ENCODE measurements at places on chromosomes 5 and 9. TPM values are rescaled to one million over a fixed set of nuclear protein-coding genes. Genes with fewer than 3 reads are reported as not detected.

DNA sequence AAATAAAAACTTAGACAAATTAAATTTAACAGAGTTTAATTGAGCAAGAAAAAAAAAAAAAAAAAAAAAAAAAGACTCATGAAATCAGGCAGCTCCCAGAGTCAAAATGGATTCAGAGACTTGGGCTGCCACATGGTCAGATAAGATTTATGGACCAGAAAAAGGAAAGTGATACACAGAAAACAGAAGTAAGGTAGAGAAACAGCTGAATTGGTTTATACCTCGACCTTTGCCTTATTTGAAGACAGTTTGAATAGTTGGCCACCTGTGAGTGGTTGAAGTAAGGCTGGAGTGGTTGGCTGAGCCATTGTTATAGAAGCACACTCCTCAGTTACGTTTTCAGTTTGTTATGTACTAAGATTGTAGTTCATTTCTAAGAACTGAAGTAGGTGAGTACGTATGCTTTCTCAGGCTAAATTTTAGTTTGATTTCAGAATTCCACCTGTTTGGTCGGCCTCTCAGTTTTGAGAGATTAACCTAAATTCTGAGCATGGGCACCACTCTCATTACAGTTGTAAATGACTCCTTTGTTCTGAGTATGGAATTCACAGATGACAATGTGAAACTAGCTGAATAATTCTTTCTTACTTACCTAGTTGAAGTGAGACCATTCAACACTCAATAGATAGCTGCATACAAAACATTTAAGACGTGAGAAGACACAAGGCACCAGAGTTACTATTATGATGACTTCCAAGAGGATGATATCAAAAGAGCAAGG lies 149.0 kb downstream of the AOPEP start:
- DNase-seq = no peak

Gene SSBP2
- 3.8 TPM for total RNA-seq

- no peak for DNase-seq
These were observed 88.7 kb downstream of the EMB start for GRCh38 chr5:50352382-50352781.

Gene RASGRF2
- total RNA-seq = 0.58 TPM

GRCh38 chr9:69215774-69216485 lies 41.9 kb downstream of the TJP2 start:
- DNase-seq = no peak

Gene FRMPD1
- 0.88 TPM for total RNA-seq

Gene SEMA5A
- total RNA-seq = 5.7 TPM

Gene VCAN
- 2.3 TPM for total RNA-seq

DNA sequence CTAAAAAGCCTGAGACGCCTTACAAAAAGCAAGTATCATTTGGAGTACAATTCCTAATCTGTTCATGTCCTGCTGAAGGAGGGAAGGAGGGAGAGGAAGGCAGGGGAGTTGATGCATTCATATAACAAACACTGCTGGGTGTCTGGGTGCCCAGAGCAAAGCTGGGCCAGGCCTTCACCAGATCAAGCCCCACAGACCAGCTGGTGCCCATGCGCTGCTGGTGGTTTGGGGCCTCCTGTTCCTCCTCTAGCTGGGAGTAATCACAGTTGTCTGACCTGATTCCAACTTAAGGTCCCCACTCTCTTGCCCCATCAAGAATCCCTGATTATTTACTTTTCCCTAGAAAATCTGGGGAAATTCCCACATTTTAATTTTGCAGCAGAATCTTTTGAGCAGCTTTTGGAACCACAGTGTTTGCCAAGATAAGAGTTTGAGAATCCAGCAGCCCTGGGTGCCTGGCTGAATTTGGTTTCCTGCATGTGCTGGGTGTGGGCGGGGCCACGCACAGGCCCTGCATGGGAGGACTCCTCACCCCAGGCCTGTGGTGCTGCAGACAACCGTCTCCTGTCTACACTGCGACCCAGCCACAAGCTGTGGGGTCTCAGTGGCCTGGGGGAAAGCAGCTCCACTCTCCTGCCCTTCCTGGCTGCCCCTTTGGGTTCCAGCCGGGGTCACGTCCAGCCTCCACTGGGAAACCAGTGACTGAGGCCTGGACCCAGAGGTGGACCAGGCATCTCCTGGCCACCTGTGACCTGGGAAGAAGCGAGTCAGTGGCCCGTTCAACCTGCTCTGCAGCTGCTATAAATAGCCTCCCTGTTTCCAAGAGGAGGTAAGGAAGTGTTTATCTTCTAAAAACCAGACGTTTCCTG lies 47.5 kb downstream of the NEURL1B start:
- no peak for DNase-seq

DNA sequence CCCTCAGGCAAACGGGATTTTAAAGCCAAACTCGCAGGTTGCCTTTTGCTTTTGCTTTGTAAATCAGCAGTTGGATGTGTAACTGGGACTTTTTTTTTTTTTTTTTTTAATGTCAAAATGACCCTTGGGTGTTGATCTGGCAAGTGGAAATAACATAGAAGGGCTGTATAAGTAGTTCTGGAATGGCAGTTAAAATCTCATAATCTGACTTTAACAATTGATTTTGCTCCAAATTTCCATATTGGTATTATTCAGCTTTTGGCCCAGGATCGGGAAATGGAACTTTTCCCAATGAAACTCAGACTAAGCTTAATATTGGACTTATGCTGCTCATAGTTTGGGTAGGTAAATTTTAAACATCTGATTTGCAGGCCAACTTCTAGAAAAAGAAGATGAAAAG lies 346.8 kb upstream of the NUDT12 start:
- no peak for DNase-seq

DNA sequence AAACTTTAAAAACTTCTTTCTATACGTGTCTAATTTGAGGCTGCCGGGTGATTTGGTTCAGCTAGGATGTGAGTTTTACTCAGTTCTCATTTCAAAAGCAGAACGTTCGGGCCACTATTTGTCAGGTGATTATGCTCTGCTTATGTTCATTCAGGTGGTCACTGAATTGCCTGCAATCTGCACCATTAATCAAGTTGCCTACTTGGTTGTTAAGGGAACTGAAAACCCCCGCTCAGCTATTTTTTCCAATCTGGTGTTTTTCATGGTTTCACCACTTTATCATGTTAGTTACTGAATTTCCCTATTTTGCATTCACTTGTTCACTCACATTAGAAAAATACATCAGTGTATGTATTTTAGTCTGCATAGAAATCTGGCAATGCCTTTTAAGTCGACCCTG lies 523.0 kb downstream of the CSNK1G3 start:
- no peak for DNase-seq

DNA sequence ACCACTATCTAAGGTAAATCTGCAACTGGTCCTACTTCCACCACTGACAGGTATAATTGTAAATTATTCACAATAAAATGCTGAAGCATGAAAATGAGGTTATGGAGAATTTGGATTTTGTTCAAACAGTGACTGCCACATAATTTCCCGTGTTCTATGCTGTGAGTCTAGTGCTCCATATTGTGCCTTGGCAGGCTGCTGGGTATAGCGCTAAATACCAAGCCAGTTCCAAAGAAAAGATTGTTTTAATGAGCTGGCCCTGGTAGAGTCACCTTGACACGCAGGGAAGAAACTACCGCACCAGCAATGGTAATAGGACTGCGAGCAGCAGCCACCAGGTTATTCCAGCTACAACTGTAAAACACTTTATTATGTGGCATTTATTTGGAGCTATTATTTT lies 30.4 kb downstream of the PSMB7 start:
- DNase-seq = no peak

DNA sequence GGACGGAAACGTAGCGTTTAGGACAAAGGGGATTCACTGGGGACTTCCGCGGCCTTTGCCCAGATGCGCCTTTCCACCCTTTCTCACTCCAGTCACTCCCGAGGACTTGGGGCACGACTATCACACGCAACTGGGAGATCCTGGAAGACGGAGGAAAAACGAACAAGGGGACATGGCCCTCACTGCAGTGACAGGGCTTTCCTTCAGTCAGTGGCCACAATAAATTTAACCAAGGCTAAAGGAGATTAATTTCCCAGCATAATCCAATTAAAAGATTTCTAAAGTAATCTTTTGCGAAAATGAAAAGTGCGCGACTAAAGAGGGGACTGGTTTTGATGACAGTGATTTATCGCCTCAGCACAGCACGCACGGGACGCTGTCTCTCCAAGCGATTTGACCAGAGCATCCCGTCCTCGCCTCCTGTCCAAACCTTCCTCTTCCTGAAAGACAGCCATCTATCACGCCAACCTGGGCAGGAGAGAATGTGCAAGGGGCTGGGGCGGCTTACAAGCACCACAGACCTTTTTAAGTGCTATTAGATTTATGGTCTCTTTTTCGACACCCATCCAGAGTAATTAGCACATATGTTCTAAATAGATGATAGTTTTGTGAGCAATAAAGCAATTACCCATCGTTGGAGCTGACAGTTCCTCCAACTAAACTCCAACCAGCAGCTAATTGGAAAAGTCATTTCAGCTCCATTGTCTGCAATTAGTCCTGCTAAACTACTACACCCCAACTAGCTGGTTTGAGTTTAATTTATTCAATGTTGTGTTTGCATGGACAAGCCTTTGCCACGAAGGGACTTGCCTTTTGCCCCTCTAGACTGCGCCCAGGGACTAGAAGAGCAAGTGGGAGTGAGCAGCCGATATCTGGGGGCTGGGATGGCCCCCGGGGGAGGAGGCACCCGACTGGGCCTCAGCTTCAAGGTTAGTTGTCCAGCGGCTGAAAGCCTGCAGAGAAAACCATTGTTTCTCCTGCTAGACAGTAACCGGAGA lies 7.4 kb downstream of the NR2F1-AS1 start:
- DNase-seq = no peak

Measured in left lobe of liver (tissue), 2 donors.